ENCODE measurements at places on chromosomes 2 and 18.

- no peak for DNase-seq
Measured at GRCh38 chr2:38224821-38225437, 149.0 kb upstream of the CYP1B1 start.

GRCh38 chr2:120005834-120006521 is 6.9 kb upstream of the EPB41L5 start:
- DNase-seq = no peak

DNA sequence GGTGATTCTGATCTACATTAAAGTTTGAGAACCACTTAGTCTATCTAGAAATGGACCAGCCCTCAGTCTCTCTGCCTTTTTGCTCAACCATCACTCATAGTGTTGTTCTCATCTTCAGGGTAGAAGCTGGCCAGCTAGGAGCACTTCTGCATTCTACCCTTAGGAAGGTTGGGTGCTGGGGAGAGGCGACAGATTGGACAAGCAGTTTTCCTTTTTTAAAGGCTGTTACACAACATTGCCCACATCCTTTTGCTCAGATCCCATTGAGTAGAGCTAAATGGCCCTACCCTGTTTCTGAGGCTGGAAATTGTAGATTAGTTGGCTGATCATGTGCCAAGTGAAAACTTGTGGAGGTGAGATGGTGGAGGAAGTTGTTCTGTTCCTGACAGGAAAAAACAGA is 35.6 kb downstream of the OSBPL6 start:
- DNase-seq = no peak

- no peak for DNase-seq
Measured at GRCh38 chr2:236535024-236535423, 34.6 kb upstream of the ACKR3 start.

- DNase-seq = no peak
Measured at GRCh38 chr2:85064927-85065577, 68.1 kb upstream of the TCF7L1 start.

- no peak for DNase-seq
Measured at GRCh38 chr2:74107071-74107470, 40.6 kb downstream of the BOLA3 start.

Measured in activated naive CD8-positive, alpha-beta T cell treated with anti-CD3 and anti-CD28 coated beads, Interleukin-2, amount 50 U/mL, for 16 hours (primary cell).